Fibroblast of mammary gland (primary cell): ENCODE measurements at places on chromosomes 7 and 10.

GRCh38 chr7:117654780-117655179, 175.0 kb downstream of the CFTR start:
- no peak for DNase-seq

DNA sequence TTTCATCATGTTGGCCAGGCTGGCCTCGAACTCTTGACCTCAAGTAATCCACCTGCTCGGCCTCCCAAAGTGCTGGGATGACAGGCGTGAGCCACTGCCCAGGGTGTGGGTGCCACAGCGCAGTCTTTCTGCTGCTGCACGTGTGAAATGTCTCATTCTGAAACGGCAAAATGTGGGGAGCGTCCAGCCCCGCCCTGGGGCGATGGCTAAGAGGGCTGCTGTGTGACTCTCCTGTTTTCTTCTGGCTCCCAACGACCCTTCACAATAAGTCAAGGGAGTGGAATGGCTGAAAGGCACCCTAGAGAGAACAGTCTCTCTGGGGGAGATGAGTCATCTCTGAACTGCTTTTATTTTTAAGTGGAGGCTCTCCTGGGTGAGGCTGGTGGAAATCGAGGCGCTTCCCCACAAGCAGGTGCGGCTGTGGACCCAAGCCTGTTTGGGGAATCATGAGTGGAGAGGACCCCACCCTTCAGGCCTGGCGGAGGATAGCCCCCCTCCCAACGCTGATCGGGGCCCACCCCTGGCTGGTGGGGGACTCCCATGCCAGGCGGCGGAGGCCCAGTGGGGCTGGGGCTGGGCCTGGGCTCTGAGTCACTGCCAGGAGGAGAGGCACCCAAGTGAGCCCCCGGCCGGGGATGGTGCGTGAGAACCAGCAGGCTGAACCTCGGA, 18.0 kb downstream of the ADAP1 start:
- DNase-seq: peak; percentile 36

DNA sequence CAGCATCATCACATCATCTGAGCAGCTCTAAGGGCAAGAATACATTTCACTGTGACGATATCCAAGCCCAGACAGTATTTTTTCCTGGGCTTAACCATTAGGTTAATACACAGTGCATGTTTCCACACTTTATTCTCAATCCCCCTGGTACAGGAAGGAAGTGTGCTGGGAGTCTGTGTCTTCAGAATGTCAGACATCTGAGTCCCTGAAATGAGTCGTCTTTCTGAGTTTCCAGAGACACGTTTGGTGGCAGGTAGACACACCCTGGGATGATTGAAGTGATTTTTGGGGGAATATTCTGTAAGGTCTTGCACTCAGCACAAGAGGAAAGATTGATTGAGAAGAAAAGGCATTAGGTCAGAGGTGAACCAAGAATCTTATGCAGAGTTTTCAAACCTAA, 13.1 kb upstream of the SHH start:
- no peak for DNase-seq

DNA sequence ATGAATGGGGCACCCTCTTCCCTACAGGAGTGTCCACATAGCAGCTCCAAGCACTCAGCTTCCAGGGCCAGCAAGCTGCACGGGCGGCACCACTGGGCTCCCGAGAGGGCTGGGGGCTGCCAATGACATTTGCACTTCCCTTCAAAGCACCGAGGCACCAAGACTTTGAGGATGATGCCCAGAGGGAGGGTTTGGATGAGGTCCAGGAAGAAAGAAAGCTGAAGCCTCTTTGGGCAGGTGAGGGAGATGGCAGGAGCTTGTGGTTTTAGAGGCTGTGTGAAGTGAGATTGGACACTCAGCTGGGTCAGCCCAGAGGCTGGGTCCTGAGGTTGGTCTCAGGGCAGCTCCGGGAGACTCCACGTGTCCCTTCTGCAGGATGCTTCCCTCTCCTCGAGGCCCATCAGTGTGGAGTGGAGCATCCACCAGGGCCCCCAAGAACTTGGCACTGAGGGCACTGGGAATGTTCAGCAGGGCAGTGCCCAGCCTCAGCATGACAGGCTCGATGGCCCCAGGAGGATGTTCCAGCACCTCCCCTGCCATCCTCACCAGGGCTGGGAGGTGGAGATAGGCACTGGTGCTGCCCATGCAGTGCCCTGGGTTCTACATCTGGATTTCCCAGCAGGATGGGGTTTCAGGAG, 54.9 kb upstream of the IGFBP3 start:
- DNase-seq: no peak

DNA sequence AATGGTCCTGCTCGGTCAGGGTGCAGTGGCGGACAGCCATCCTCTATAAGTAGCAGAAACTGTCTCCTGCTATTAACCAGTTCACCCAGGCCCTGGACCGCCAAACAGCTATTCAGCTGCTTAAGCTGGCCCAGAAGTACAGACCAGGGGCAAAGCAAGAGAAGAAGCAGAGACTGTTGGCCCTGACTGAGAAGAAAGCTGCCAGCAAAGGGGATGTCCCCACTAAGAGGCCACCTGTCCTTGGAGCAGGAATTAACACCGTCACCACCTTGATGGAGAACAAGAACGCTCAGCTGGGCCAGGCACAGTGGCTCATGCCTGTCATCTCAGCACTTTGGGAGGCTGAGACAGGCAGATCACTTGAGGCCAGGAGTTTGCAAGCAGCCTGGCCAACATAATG, 5.6 kb upstream of the NSUN5 start:
- no peak for DNase-seq

GRCh38 chr10:93461109-93461806, 20.9 kb downstream of the MYOF start:
- peak; percentile 78 for DNase-seq

DNA sequence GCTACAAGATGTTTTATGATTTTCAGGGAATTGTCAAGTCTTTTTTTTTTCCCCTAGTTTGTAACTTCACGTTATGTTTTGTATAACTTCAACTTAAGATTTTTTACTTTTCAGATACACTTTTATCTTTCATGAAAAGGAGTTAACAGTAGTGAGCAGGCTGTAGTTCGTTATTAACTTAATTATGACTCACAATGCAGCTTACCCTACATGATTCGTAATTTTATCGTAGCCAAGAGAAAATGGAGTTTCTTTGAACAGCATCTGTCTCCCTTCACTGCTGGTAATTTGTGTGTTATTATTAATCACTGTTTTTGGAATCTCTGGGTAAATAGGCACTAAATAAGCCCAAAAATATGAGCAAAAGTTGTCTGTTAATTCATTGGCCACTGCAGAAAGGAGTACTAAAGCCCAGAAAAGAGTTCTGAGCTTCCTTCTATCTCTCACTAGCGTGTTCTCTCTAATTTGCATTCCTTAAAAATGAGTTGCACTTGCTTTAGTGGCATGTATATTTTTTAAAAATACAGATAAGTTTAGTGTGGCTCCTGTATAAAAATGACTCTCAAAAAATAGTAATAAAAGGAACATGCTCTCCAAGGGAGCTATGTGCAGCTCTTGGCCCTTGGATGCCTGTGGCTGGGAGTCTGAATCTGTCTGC, 36.1 kb downstream of the RALA start:
- peak; percentile 45 for DNase-seq

GRCh38 chr10:79305515-79305914, 41.8 kb upstream of the PPIF start:
- DNase-seq: no peak

GRCh38 chr7:145265180-145265579, 429.3 kb upstream of the TPK1 start:
- no peak for DNase-seq

DNA sequence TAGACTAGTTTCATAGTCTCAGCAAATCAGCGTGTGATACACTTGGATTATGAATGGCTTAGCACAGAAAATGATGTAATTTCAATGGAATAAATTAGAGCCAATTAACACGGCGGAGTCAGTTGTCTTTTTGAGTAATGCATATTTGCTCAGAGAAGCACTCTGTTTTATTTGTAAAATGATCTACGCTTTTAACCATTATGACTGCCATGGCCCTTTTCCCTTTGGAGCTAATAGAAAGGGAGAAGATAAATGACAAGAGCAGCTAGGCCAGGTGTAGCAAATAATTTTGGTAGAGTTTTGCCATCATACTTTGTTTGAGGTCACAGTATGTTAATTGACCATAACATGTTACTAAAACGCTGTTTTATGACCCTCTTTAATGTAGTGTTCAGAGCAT, 86.8 kb downstream of the GPR158 start:
- DNase-seq: no peak

DNA sequence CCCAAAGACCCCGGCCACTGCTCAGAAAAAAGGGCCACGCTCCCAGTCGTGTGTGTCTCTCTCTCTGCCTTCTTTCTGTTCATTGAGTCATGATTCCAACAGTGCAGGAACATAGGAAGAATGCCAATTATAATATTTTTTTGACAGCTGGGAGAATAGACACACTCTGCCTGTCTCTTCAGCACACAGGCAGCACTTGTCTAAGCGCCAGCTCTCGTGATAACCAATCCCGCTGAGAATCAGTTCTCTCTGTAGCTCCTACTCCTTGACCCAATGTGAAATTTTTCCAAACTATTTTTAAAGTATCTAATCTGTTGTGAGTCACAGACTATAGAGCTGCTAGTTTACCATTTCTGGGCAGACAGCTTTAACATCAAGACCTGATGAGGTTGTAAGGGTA, 145.7 kb upstream of the RHEB start:
- DNase-seq: peak; percentile 88
